ENCODE measurements at places on chromosomes 4 and X.

GRCh38 chrX:112643721-112644120 is 36.0 kb downstream of the LHFPL1 start:
- DNase-seq: no peak

- no peak for DNase-seq
These were observed 229.5 kb downstream of the STK32B start for GRCh38 chr4:5280828-5281227.

GRCh38 chrX:11040405-11040804 is 70.7 kb upstream of the HCCS start:
- no peak for DNase-seq

DNA sequence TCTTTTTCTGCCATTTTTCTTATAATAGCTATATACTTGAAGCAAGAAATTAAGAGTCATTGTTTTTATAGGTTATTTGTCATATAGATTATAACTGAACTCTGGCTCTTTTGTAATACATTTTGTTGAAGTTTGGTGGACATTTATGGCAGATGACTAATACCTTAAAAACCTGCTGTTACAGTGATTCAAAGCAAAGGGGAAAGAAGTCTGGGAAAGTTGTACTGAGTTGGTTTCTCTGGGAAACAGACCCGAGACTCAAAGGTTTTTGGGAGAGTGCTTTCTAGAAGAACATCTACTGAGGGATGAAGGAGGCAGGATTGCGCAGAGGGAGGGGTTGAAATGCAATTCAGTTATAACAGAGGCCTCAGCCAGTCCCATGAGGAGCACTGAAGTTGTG is 35.9 kb downstream of the NAP1L5 start:
- peak; percentile 78 for DNase-seq

GRCh38 chr4:73701116-73701515 is 39.3 kb upstream of the CXCL8 start:
- no peak for DNase-seq

DNA sequence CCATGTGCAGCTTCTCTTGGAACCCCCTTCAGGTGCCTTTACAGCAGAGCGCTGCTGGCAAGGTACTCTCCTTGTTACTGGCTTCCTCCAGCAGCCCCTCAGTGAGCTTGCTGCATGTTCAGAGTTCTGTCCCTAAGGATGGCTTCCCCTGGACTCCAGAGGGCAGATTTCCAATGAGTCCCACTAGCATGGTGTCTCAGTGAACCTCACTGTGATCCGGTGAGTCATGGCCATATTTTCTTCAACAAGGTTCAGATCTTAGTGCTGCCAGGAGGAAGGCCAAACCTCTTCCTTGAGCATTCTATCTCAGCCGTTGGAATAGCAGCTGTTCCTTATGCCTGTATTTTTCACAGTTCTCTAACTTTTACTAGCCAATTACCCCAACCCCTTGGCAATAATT is 98.8 kb downstream of the CASK start:
- DNase-seq: no peak

- DNase-seq: no peak
These were observed 282.1 kb upstream of the GIMD1 start for GRCh38 chr4:106650701-106651100.

- peak; percentile 78 for DNase-seq
These were observed 14.2 kb upstream of the MID1 start for GRCh38 chrX:10634392-10635161.

- DNase-seq: no peak
These were observed 23.5 kb upstream of the IL2 start for GRCh38 chr4:122479935-122480416.

DNA sequence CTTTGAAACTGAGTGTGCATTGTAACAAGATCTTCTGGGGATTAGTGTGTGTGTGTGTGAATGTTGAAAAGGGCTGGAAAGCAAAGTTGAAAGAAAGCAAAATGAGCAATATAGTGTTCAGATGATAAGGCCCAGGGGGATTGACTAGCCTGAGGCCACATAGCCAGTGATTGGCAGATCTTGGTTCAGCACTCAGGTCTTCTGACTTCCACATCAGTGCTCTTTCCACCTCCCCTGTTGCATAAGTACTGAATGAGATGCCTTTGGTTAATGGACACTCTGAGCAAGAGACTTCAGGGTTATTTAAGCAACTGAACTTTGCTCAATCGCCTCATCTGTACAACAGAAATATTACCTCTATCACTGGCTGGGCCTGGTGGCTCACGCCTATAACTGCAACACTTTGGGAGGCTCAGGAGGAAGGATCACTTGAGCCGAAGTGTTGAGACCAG is 120.4 kb downstream of the TMEM164 start:
- DNase-seq: no peak

- no peak for DNase-seq
These were observed 27.3 kb upstream of the CRLF2 start for GRCh38 chrX:1239681-1240142.

- DNase-seq: no peak
These were observed 555.4 kb upstream of the CPEB2 start for GRCh38 chr4:14446904-14447303.

DNA sequence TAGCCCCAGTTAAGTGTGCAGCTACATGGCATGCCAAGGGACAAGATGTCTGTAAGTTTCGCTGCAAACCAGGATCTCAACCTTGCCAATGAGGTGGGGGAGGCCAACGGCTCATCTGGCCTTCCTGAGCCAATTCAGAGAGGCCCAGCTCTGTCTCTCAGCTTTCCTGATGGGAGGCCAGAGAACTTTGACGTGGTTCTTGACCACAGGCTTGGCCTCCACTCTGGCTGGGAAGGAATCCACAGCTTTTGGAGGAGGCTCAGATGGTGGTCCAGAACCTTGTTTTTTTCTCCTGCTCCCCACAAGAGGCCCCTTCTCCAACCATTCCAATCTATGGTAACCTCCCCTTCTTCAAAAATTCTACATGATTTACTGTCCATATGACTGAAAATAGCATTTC is 9.8 kb downstream of the CAPN6 start:
- DNase-seq: no peak

- no peak for DNase-seq
These were observed 18.1 kb downstream of the GUCY2F start for GRCh38 chrX:109463784-109464183.

- no peak for DNase-seq
These were observed 57.2 kb downstream of the RUFY3 start for GRCh38 chr4:70778888-70779422.

DNA sequence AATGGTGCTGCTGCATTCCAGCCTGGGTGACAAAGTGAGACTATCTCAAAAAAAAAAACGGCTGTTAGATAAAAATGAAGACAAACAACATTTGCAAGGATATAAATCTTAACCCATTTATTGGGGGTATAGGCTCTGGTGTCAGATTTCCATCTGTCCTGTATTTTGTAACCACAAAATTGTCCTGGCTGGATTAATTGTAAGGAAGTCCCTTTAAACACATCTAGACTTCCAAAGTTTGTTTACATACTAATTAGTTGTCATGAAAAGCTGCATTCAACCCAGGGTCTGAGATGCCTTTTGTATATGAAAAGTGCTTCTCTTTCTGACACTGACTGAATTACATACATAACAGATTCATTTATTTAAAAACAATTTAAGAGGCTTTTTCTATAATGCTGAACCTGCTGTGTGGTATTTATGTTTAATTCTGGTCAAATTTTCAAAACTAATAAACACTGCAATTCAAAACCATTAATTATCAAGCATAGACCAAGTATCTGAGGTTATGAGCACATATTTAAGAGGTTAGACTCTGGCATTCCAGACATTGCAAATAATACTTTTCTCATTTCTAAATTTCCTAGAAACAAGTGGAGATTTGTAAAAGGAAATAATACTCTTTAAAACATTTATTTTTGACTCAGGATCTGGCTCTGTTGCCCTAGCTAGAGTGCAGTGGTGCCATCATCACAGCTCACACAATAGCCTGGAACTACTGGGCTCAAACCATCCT is 17.5 kb upstream of the UGDH start:
- DNase-seq: peak; percentile 79

GRCh38 chrX:3046253-3047240 is 5.3 kb downstream of the ARSF start:
- peak; percentile 34 for DNase-seq

GRCh38 chrX:85243155-85243554 is 424 bp downstream of the SATL1 start:
- DNase-seq: no peak

DNA sequence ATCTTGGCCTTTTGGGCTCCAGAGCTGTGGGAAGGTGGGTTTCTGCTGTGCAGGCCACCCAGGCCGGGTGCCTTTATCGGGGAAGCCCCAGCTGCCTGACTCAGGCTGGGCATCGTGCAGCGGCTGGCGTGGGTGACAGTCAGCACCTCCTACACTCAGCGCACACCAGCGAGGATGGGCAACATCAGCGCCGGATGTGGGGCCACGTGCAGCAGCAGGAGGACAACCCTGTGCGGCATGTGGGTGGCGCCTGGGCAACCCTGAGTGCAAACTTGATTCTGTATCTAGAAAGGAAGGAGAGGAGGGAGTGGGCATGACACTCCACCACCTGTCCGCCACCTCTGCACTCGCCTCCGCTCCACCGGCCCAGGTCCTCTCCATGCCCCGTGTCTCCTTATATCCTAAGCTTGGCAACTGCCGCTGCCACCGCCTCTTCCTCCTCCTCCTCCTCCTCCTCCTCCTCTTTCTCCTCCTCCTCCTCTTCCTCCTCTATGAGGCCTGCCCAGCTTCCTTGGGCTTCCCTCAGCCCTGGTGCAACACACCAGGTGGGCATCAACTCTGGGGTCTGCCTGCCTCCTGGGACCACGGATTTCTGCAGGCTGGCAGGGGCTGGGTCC is 107.4 kb upstream of the AFAP1 start:
- DNase-seq: no peak

DNA sequence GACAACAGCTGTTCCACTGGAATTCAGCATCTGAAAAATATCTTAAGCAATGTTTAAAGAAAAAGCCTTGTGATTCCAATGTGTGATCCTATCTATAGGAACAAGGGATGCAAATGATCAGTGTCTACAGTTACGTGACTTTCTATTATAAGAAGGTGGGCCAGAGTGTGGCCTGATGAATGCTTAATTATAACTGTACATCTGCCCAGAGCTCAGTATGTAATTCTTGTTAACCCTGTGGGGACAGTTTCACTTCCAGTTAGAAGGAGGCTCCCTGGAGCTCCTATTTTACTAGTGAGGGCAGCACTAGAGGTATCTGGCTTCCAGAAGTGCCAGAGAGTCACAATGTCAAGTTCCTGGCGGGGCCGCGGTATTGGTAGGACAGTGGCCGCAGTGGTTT is 288.5 kb downstream of the USP46 start:
- no peak for DNase-seq

DNA sequence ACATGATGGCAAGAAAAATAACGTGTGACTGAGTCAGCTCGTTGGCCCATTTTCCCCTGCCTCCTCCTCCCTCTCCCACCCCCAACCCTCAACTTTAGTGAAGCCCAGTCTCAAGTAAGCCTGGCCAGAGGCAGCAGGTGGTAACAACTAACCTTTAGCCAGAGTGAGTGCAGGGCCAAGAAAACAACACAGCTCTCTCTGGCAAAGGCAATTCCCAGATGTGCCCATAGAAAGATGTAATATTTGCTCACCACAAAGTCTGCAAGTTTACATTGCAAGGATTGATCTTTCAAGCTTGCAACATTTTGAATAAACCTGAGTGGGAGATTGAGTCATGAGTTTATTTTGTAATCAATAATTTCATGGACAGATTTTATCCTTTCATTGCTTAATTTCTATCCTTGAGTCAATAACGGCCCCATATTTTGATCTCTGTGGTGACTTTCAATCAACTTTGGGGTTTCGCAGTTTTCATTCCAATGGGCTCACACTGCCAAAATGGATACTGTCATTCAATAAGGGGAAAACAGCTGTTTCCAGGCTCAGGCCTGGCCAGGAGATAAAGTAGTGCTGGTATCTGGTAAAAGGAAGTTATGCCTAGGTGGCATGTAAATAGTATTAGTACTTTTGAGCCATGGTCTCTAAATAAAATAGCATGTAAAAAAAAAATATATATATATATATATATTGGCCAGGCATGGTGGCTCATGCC is 130.7 kb upstream of the TMEM164 start:
- DNase-seq: no peak

GRCh38 chr4:42150653-42151567 is 1.5 kb downstream of the BEND4 start:
- DNase-seq: no peak

GRCh38 chr4:58113126-58113525 is 1002.9 kb upstream of the IGFBP7 start:
- DNase-seq: no peak

DNA sequence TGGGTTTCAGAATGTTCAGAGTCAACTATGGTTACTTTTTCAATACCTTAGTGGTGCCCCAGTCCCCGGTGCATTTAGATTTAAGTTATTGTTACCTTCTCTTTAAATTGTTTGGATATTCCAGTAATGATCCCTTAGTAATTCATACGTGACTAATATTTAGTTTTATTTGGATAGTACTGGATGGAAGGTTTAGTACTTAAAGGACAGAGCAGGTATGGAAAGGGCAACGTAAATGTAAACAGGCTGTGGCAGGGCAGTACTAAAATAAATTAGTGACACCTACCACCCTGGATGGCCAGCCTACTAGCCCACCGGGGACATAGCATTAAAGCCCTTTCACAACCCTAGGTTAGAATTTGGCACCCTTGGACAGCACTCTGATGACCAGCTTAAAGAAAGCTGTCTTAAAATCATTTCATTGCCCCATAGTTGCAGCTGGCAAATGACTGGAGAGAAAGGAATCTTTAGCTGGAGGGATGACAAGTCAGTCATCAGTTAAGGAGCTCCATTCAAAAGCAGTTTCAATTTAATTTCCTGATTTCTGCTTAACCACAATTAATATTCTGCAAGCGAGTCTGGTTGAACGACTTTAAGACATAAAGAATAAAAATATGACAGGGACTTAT is 16.4 kb downstream of the PLP1 start:
- DNase-seq: no peak

DNA sequence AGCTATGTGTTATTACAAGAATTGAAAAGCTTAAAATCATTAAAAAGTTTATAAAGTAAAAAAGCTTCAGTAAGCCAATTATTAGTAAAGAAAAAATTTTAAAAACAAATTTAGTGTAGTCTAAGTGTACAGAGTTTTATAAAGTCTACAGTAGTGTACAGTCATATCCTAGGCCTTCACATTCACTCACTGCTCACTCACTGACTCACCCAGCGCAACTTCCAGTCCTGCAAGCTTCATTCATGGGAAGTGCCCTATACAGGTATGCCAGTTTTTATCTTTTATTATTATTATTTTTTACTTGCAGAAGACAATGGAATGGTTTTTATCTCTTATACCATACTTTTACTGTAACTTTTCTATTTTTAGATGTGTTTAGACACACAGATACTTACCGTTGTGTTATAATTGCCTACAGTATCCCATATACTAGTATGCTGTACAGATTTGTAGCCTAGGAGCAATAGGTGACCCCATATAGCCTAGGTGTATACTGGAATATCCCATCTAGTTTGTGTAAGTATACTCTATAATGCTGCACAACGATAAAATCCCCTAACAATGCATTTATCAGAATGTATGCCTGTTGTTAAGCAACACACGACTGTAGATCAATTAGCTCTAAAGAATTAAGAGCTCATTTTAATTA is 230.7 kb downstream of the DCLK2 start:
- no peak for DNase-seq

GRCh38 chrX:15366506-15367352 is 17.5 kb downstream of the VEGFD start:
- no peak for DNase-seq
